ENCODE measurements at places on chromosomes 3 and 15. TPM values are rescaled to one million over a fixed set of nuclear protein-coding genes. Genes with fewer than 3 reads are reported as not detected.

- no peak for DNase-seq
Observed at GRCh38 chr3:173739726-173740125, 342.2 kb downstream of the NLGN1 start.

DNA sequence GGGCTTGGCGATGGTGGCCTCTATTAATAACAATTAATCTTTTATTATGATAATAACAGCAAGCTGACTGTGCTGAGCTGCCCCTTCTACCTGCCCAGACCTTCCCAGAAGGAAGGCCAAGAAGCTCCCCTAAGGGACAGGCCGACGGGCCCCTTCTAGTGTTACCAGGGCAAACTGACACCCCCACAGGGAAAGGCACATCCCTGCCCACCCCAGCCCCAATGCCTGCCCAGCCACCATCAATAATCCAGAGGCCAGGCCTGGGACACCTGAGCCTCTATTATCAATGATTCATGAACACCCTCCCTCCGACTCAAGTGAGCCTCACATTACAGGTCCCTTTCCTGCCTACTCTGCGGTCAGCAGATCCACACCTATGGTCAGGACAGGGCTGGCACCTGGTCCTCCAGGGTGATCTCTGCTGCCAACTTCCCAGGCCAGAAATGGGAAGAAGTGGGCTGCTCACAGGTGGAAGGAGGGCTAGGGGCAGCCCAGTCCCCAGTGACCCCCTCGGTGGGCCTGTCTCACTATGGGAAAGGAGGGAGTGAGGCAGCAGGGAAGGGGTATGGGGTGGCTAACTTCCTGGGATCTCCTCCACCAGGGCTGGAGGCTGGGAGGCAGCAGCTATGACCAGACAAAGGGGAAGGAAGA is 1.8 kb downstream of the TWF2 start:
- no peak for DNase-seq

- no peak for DNase-seq
Observed at GRCh38 chr15:95377258-95377852, 953.1 kb upstream of the NR2F2 start.

- DNase-seq = no peak
Observed at GRCh38 chr15:95086531-95087252, 855.3 kb downstream of the MCTP2 start.

DNA sequence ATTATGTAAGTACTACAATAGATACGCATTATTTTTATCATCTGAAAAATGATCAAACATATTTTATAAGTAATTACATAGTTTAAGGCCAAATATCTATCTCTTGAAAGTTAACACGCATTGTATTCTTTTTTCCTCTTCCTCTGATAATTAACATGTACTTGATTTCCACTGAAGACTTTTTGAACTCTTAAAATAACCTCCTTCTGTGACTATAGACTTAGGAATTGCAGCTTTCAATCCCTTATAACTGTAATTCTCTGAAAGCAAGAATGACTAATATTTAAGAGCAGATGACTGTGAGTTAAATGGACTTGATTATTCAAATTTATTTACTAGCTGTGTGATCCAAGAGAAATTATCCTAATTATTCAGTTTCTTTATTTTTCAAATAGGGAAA is 730.6 kb upstream of the NECTIN3 start:
- no peak for DNase-seq

DNA sequence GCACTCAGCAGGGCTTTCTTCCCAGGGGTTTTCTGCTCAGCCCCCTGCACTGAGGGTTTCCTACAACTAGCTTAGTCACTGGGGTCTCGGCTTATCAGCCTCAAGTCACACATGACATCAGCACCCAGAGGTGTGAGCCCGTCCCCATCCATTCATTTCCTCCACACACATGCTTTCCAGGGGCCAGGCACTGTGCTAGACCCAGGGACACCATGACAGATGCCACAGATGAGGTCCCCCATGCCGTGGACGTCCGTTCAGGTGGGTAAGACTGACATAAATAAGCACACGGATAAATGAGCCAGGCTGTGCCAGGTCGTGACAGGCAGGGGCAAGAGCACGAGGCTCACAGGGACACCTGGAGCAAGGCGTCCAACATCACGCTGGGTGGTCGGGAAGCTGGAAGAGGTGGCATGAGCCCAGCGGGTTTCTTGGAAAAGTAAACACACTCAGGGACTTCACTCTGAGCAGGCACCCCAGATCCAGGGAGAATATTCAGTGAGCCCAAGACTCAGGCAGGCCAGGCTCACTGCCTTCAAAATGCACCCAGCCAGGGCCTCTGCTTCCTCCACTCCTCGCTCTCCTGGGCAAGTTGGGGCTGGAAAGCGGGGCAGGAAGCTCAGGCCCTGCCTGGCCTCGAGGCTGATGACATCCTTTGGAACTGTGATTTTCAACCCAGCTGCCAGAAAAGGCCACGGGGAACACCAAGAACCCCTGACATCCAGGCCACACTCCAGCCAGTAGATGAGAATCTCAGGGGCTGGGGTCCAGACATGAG is 139.3 kb downstream of the CHSY1 start:
- DNase-seq = no peak

DNA sequence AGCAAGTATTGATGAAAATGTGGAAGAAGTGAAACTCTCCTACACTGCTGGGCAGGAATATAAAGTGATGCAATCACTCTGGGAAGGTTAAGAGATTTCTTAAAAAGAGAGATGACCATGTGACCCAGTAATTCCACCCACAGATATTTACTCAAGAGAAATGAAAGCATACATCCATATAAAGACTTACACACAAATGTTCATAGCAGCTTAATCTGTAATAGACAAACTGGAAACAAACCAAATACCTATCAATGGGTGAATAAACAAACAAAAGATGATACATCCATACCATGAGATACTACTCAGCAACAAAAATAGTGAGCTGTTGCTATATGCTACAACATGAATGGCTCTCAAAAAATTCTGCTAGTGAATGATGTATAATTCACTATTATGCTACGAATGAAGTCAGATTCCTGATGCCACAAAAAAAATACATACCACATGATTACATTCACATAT is 463.3 kb downstream of the MAGI1 start:
- DNase-seq = no peak

GRCh38 chr3:129313665-129314385 is 35.2 kb downstream of the HMCES start:
- no peak for DNase-seq

The ANAPC13 gene
- 26.7 TPM for total RNA-seq

Data from B cell (primary cell).